ENCODE measurements at places on chromosomes 6 and 20.

DNA sequence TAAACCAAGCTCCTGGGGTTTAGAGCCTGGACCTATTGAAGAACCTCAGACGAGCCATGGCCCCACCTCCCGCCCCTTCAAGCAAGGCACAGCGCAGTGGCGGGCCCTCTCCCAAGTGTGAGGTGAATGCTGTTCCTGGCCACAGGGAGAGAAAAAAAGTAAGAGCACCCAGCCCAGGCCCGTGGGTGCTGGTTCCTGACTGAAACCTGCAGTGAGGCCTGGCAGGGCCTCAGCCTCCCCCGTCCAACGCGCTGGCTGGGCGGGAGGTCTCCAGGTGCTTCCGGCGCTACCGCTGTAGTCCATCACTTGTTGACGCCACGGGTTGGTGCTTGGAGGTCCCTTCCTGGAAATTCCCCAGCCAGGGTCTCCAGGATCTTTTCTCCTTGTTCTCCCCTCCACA is 5.5 kb upstream of the FAM83C start:
- DNase-seq, result no peak

- DNase-seq, result no peak
Measured at GRCh38 chr6:49564552-49564951, 14.1 kb downstream of the C6orf141 start.

- no peak for DNase-seq
Measured at GRCh38 chr6:142478117-142478516, 176.3 kb downstream of the ADGRG6 start.

DNA sequence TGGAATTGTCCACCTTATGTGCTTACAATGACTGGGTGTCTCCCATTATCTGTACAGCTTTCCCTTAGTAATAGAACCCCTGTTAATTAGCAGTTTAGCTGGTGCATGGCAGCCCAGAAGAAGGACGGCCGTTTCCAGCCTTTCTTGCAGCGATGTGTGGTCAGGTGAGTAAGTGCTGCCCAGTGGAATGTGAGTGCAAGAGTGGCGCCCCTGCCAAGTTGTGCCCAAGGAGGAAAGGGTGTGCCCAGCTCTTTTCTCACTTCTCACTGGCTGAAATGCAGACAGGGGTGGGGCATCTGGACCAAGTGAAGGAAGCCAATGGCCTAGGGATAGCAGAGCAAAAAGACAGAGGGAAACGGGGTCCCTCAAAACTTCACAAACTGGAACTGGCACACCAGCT is 296.8 kb downstream of the PREX1 start:
- DNase-seq, result no peak

DNA sequence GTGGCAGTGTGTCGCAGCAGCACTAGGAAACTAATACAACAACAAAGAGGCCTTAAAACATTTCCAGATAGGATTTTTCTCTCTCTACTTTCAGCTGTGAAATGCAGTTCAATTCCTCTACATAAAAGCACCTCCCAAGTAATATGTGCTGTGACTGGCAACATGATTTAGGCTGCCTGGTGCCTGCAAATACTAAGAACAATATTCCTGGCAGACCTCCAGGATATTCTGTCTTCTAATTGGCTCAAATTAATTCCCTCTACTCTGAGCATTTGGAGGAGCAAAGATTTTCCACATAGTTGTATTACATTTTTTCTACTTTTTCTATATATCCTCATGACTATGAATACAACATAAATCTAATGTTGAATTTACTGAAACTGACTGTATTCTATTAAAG is 33.2 kb downstream of the SCGN start:
- no peak for DNase-seq

DNA sequence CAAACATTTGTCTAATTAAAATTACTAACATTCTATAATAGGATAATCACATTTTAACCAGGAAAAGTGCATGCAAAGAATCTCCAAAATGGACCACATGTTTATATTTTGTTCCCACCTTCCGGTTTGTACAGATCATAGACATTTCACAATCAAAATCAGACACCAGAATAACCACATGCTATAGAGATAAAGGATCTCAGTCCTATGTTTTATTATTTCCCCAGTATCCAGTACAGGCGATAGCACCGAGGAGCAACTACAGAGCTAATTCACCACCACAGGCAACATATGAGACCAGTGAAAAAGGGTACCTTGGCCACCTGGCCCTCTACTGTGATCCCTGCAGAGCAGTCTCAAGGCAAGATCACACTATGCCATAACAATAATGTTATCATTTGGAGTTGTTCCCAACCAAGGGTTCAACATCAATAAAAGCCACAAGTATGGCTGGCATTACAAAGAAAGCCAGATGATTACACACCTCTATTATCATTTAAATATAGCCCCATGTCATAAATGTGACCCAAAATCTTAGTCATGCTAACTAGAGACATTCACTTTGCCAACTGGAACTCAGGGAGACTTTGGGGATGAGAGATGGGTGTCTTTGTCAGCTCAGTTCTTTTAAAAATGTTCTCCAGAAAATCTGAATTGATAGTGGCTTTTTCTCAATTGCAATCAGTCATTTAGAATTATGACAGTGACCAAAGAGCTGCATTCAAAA is 46.7 kb downstream of the RALGAPA2 start:
- DNase-seq, result no peak

- DNase-seq, result no peak
Measured at GRCh38 chr20:22207280-22207679, 377.1 kb downstream of the FOXA2 start.

All from activated CD4-positive, alpha-beta T cell treated with anti-CD3 and anti-CD28 coated beads, Interleukin-2, amount 50 U/mL, for 1 hour (primary cell).